ENCODE measurements at places on chromosomes 6 and 20. TPM values are rescaled to one million over a fixed set of nuclear protein-coding genes. Genes with fewer than 3 reads are reported as not detected.
A peak's percentile ranks its signal among the peaks of the same experiment; 100 is the strongest.

- DNase-seq = no peak
Observed at GRCh38 chr20:18999086-18999485, 185.5 kb downstream of the SCP2D1 start.

DNA sequence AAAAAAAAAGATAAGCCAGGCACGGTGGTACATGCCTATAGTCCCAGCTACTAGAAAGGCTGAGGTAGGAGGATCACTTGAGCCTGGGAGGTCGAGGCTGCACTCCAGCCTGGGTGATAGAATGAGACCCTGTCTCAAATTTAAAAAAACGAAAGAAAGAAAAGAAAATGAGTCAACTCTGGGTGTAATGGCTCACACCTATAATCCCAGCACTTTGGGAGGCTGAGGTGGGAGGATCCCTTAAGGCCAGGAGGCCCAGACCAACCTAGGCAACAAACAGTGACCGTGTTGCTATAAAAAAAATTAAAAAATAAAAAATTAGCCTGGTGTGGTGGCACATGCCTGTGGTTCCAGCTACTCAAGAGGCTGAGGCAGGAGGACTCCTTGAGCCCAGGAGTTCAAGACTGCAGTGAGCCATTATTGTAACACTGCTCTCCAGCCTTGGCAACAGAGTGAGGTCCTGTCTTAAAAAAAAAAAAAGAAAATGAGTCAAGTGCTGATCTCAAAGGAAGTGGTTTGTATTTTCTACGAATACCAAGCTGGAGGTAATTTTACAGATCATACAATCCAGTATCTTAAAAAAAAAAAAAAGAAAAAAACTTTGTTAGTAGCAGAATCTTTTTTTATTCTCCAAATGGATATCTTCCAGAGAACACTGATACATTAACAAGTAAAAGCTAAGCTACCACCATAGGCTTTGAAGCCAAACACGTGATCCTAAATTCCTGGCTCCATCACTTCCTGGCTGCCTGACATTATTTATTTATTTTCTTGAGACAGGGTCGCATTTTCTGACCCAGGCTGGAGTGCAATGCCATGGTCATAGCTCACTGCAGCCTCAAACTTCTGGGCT lies 5.7 kb downstream of the COMMD7 start:
- peak; percentile 71 for DNase-seq

DNA sequence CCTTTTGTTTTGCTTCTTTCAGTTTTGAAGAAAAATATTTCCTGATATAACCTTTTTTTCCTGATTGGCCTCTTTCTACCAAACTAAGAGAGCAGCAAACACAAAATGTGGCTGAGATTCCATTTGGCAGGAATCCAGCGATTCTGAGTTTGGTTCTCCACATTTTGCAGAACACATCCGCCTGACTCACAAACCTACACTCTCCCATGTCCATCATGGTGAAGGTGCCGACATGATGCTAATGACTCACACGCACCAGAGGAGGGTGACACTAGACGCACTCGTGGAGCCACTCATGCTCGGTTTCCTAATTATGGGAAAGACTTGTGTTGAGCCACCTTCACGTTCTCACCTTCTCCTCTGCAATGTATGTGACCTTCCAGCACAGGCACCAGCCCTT lies 45.9 kb upstream of the DUSP22 start:
- no peak for DNase-seq

DNA sequence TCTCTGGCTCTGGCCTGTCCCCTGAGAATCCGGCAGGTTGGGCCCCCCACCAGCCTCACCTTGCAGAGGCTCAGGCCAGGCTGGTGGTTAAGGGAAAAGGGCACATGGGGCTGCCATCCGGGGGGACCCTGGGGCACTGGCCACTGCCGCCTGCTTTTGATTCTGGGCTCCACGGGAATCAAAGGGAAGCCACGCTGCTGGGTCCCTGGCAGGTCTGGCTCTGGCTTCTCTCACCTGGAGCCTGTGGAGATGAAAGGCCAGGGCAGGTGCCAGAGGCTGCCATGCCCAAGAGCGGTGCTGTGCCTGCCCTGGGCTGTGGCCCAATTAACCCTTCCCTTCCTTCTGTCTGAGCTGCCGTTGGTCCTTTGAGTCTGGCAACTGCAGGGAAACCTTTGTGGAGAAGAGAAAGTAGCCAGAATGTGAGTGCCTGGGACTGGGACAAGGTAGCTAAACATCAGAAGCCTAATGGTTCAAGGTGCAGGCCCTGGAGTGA lies 9.4 kb upstream of the CDH22 start:
- no peak for DNase-seq

DNA sequence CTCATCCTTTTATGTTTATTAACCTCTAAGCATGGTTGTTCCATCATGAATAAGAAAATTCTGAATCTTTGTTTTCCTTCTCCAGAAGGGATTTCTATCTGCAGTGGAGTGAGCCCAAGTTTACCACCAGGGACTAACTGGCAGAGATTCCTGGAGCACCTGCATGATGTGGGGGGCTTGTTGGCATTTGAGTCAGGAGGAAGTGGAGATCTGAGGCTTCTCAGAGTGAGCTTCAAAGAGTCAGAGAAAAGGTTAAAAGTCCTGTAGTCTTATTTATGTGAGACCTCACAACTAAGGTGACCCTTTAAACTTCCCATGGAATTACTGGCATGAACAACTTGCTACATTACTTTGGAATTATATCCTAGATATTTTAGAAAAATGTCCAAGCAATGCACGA lies 138.1 kb upstream of the SLC24A3 start:
- no peak for DNase-seq

DNA sequence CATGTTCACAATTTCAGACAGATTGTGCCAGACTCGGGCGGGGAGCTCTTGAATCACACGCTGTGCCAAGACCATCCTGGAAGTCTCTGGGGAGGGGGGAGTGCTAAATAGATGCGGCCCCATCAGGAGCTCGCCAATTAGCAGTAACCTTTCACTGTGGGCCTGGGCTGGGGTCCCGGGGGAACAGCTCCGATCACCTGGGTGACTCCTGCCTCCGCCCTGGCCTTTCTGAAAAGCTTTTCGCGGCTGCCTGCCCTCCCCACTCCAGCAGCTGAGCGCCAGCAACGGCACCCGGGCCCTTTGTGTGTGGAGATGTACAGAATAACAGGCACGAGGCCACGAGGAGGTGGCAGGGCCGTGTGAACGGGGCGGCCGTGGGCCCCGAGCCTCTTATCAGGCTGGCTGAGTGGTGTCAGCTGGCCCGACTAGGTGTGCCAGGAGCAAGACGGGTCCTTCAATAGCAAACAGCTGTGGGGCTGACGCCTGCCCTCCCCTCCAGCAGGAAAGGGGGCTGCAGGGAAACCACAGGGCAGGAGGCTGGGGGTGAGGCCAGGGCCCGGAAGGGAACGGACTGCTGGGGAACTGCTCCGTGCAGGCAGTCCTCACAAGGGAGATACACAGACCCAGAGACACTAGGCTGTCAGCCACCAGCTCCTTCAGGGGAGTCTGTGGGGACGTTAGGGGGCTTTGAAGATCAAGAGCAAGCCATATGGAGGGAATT lies 56.8 kb downstream of the NOL4L start:
- DNase-seq = no peak

GRCh38 chr6:135002229-135002844 lies 52.3 kb downstream of the HBS1L start:
- DNase-seq = no peak

GRCh38 chr6:12782136-12782535 lies 65.6 kb downstream of the PHACTR1 start:
- DNase-seq = no peak

DNA sequence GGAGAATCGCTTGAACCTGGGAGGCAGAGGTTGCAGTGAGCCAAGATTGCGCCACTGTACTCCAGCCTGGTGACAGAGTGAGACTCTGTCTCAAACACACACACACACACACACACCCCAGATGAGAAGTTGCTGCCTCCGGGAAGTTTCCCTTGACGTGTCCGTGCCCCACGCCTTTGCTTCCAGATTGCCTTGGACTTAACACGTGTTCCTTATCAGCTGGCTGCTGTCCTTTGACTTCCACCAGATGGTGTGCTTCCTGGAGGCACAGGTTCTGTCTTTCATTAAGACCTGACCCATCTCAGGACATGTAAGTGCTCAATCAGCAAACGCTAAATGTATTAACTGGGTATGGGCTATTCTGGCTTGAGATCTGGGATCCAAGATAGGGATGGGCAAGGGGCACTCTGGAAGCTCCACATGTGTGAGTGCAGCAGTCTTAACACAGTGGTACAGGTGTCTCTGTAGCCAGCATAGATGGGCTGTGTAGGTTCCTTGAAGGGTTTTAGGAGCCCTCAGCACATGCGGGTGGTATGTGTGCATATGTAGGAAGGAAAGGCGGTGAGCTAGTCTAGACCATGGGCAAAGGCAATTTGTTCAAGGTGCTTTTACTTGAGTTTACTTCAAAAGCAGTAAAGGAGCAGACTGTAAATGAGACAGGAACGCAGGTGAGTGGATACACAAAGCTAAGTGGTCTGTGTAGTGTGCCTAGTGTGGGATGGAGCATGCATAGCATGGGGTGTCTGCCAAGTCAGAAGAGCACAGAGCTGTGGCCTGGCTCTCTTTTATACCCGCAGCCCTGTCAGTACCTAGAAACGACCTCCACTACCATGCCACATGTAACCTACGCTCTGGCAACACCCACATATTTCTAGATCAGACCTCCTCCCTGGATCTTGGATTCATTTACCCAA lies 11.6 kb downstream of the PIGT start:
- no peak for DNase-seq

DNA sequence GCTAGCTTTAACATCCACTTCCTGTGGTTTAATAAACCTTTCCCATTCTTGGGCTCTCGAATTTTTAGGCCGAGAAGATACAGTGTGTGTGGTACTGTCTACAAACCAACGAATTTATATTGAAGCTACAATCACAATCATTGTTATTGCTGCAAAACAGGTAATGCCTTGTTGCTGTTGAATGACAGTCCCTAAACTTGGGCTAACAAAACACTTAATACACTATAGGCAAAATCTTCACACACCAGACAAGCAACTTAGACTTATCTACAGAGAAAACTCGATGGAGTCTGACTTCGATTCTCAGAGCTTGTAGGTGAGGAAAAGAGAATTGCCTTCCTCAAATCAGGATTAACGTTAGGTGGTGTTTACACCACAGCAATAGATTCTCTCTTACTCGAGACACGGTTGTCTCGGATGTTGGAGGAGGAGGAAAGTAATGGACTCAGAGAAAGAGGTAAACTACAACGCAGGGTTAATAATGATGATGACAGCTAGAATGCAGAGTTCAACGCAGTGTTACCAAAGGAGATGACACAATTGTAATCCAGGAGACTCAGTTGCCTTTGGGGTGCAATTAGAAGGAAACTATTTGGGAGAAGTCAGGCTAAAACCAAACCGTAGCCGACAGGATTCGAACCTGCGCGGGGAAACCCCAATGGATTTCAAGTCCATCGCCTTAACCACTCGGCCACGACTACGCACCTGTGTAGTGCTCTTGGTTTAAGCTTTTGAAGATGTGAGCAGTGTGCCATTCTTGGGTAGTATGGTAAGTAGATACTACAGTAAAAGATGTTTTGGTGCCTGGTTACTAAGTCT lies 32.5 kb upstream of the ZNF184 start:
- peak; percentile 34 for DNase-seq

- DNase-seq = no peak
Observed at GRCh38 chr6:76026101-76026500, 46.4 kb downstream of the IMPG1 start.

- no peak for DNase-seq
Observed at GRCh38 chr6:46453216-46453615, 38.0 kb downstream of the RCAN2 start.

GRCh38 chr6:37010402-37010892 lies 5.0 kb downstream of the FGD2 start:
- DNase-seq = no peak

GRCh38 chr6:136763255-136763654 lies 29.0 kb downstream of the MAP3K5 start:
- no peak for DNase-seq

GRCh38 chr20:54792688-54793087 lies 317.3 kb downstream of the DOK5 start:
- no peak for DNase-seq

GRCh38 chr6:44499609-44500008 lies 112.1 kb downstream of the CDC5L start:
- no peak for DNase-seq

GRCh38 chr6:71602385-71603007 lies 283.9 kb upstream of the RIMS1 start:
- DNase-seq = no peak

DNA sequence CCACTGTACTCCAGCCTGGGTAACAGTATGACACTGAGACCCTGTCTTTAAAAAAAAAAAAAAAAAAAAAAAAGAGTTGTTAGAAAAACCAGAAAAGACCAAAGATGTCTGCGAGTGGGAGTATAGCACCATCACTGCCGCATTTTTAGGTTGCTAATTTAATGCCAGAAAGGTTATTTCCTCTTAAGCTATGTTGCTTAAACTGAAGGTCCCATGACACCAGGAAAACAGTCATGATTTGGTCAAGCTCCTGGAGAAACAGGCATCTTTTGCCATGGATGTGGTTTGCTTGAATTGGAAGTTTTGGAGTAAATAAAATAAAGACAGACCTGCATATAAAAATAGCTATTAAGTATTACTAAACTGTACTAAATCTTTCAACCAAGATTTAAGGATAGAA lies 68.3 kb upstream of the TNFRSF21 start:
- no peak for DNase-seq

GRCh38 chr6:141326426-141326825 lies 806.3 kb upstream of the GJE1 start:
- DNase-seq = peak; percentile 45

- DNase-seq = no peak
Observed at GRCh38 chr20:3661060-3661813, 2.0 kb downstream of the GFRA4 start.

EMILIN3 gene
- total RNA-seq = not detected

MRAP2 gene
- not detected for total RNA-seq

SGK2 gene
- not detected for total RNA-seq

CNR1 gene
- not detected for total RNA-seq

HLA-G gene
- total RNA-seq = 4.6 TPM

LRRC73 gene
- 0.55 TPM for total RNA-seq

EFCAB8 gene
- total RNA-seq = 1.0 TPM

Data from activated CD8-positive, alpha-beta T cell treated with anti-CD3 and anti-CD28 coated beads, Interleukin-2, amount 10 ng/mL, durations not matched to agents 7 days and 5 days (primary cell).